Thyroid gland (tissue), 4 donors: ENCODE measurements at places on chromosomes 16 and 17.

- no peaks in the 10 kb centered on the region for H3K27me3 ChIP-seq
- H3K36me3 ChIP-seq, result no peaks in the 10 kb centered on the region
- H3K27ac ChIP-seq, result no peak overlapping the region
- DNase-seq, result no peak
Observed at GRCh38 chr17:72424505-72425117, 303.8 kb downstream of the SOX9 start.

- DNase-seq, result peak; percentile 38
- H3K36me3 ChIP-seq, result peaks cover 26% of the 10 kb centered on the region
- H3K27me3 ChIP-seq, result no peaks in the 10 kb centered on the region
- no peak overlapping the region for H3K4me3 ChIP-seq
- peaks cover 27% of the 10 kb centered on the region for H3K4me1 ChIP-seq
- H3K27ac ChIP-seq, result no peak overlapping the region
Observed at GRCh38 chr17:31533546-31534155, 142.2 kb downstream of the RAB11FIP4 start.

GRCh38 chr16:74922150-74923138 lies 62.5 kb downstream of the WDR59 start:
- H3K4me3 ChIP-seq, result no peak overlapping the region
- H3K27ac ChIP-seq, result peak overlapping the region; percentile 48
- peaks cover 21% of the 10 kb centered on the region for H3K4me1 ChIP-seq
- peaks cover 16% of the 10 kb centered on the region for H3K36me3 ChIP-seq
- DNase-seq, result peak; percentile 5
- H3K27me3 ChIP-seq, result no peaks in the 10 kb centered on the region

DNA sequence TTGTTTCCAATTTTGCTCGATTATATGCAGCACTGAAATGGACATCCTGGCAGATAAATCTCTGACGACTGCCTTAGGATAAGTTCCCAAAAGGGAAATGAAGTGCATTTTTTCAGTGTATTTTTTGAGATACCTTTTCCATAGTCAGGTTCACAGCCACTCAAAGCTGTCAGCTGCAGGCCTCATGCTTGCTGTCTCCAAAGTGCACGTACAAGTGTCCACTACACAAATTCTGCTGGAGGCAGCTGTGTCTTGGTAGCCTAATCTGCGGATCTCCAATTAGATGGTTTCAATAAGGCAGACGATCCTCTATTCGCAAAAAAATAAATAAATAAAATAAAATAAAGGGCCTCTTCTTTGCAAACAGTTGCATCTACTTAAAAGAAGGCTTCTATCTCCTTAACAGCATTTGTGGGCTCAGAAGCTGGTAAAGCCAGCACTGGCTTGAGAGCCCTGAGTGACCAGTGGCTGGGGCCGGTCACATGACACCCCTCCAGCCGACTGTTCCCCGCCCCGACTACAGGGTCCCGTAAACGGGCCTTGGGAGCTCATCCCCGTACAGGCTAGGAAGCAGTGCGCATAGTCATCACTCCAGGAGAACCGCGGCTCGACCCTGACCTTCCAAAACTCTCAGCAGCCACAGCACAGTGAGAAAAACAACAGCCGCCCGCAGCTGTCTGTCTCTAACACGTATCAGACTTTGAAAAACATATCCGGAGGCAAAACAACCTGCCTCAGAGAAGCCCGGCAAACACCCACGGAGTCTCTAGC lies 18.8 kb downstream of the RPH3AL start:
- H3K4me3 ChIP-seq, result no peak overlapping the region
- H3K27me3 ChIP-seq, result no peaks in the 10 kb centered on the region
- peak; percentile 62 for DNase-seq
- no peaks in the 10 kb centered on the region for H3K4me1 ChIP-seq

DNA sequence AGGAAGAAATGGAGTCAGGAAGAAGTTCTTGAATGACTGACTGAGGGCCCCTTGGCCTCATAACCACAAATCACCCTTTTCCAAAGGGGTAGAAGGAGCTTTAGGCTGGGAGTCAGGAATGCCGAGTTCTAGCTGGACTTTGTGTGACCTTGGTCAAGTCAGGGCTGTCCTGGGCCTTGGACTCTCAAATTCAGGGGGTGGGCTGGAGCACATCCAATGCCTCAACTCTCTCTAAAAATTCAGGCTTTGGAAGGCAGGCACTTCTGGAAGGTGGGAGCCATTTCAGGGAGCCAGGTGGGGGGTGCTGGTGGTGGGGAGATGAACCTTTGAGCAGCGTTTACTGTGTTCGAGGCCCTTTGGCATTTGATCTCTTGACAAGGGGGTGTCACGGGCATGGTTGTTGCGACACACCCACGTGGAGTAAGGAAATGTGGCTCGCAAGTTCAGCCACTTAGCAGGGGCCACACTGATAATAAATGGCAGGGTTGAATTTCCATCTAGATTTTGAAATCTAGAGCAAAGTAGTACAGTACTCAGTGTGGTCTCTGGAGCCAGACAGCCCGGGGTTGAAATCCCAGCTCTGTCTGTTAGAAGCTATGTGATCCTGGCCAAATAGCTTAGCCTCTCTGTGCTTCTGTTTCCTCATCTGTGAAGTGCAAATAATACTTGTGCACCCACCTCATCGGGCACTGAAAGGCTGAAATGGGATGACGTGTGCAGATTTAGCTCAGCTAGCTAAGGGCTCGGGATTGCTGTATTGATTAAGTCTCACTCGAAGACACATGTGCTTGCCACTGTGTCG lies 47.1 kb upstream of the CIBAR2 start:
- H3K4me1 ChIP-seq, result peaks cover 38% of the 10 kb centered on the region
- no peaks in the 10 kb centered on the region for H3K27me3 ChIP-seq
- no peak overlapping the region for H3K4me3 ChIP-seq
- no peak overlapping the region for H3K27ac ChIP-seq
- no peak for DNase-seq
- no peaks in the 10 kb centered on the region for H3K36me3 ChIP-seq

GRCh38 chr17:42078396-42079043 lies 19.8 kb downstream of the ZNF385C start:
- no peaks in the 10 kb centered on the region for H3K4me1 ChIP-seq
- no peak overlapping the region for H3K4me3 ChIP-seq
- H3K27ac ChIP-seq, result no peak overlapping the region
- DNase-seq, result no peak
- H3K27me3 ChIP-seq, result no peaks in the 10 kb centered on the region
- H3K36me3 ChIP-seq, result no peaks in the 10 kb centered on the region

- no peak overlapping the region for H3K4me3 ChIP-seq
- H3K27ac ChIP-seq, result no peak overlapping the region
- no peaks in the 10 kb centered on the region for H3K36me3 ChIP-seq
- no peaks in the 10 kb centered on the region for H3K27me3 ChIP-seq
Observed at GRCh38 chr17:21373696-21374440, 2.3 kb upstream of the KCNJ12 start.

GRCh38 chr17:77363821-77364361 lies 223.1 kb downstream of the SEC14L1 start:
- peaks cover 29% of the 10 kb centered on the region for H3K4me1 ChIP-seq
- H3K4me3 ChIP-seq, result no peak overlapping the region
- DNase-seq, result no peak
- no peaks in the 10 kb centered on the region for H3K36me3 ChIP-seq
- H3K27ac ChIP-seq, result no peak overlapping the region
